ENCODE measurements at places on chromosomes 11 and 22.

- H3K27me3 ChIP-seq = no peaks in the 10 kb centered on the region
- peak; percentile 56 for DNase-seq
- peaks cover 10% of the 10 kb centered on the region for H3K4me1 ChIP-seq
- no peak overlapping the region for H3K4me3 ChIP-seq
These were observed 54.3 kb downstream of the SWAP70 start for GRCh38 chr11:9718147-9718546.

DNA sequence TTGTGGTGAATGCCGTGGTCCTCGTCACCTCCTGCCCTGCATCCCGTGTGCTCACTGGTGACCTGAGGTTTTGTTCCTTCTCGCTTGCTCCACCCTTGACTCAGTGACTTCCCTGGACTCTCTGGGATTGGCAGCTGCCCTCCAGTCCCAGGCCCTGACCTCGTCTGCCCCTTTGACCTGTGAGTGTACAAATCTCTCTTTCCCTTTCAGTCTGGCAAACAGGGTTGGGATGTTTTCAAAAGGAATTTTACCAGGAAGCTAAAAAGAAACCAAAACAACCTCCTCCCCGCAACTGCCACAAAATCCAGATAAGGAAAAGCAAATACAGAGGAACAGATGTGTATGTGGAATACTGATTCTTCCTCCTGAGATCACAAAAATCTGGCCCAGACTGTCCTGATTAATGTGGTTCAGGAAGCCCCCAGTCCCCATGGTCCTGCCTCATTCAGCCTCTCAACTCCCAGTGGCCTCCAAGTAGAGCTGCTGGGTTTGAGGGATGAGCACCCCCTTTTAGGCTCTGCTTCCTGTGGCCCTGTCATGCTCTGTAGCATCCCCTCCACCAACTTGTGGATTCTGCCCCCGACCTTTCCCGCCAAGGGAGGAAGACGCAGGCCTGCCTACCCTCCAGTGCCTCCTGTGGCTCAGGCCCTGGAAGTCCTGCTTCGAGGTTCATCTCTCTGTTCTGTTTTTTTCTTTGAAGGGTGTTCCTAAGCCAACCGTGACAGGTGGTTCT is 15.2 kb downstream of the ROBO4 start:
- H3K4me3 ChIP-seq = no peak overlapping the region
- H3K36me3 ChIP-seq = no peaks in the 10 kb centered on the region
- no peak overlapping the region for H3K27ac ChIP-seq
- no peaks in the 10 kb centered on the region for H3K4me1 ChIP-seq
- no peak for DNase-seq
- peaks cover 15% of the 10 kb centered on the region for H3K27me3 ChIP-seq

DNA sequence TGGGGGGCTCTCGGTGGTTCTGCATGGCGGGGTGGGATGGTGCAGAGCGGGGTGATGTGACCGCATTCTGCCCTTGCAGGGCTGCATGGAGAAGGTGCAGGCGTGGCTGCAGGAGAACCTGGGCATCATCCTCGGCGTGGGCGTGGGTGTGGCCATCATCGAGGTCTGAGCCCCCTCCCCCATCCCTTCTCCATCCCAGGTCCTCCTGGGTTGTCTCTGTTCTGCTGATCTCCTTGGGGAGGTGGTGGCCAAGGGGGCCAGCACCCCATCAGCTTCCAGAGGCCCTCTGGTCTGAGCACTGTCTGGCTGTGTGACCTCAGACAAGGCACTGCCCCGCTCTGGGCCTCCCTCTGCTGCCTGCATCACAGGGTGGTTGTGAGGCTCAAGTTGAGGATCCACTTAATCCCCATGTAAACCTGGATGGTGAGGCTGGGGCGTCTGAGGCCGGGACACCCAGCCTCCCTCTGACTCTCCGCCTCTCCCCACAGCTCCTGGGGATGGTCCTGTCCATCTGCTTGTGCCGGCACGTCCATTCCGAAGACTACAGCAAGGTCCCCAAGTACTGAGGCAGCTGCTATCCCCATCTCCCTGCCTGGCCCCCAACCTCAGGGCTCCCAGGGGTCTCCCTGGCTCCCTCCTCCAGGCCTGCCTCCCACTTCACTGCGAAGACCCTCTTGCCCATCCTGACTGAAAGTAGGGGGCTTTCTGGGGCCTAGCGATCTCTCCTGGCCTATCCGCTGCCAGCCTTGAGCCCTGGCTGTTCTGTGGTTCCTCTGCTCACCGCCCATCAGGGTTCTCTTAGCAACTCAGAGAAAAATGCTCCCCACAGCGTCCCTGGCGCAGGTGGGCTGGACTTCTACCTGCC is 53.3 kb downstream of the CD82 start:
- peaks cover 31% of the 10 kb centered on the region for H3K36me3 ChIP-seq
- H3K4me1 ChIP-seq = peaks cover 48% of the 10 kb centered on the region
- no peaks in the 10 kb centered on the region for H3K27me3 ChIP-seq
- no peak overlapping the region for H3K4me3 ChIP-seq

- H3K27ac ChIP-seq = no peak overlapping the region
- no peaks in the 10 kb centered on the region for H3K36me3 ChIP-seq
- H3K4me1 ChIP-seq = no peaks in the 10 kb centered on the region
- peaks cover 24% of the 10 kb centered on the region for H3K27me3 ChIP-seq
- DNase-seq = no peak
- H3K4me3 ChIP-seq = no peak overlapping the region
These were observed 1344.9 kb downstream of the BRD1 start for GRCh38 chr22:48482771-48483170.

GRCh38 chr22:44425694-44426045 is 72.4 kb downstream of the RTL6 start:
- no peak overlapping the region for H3K4me3 ChIP-seq
- DNase-seq = no peak
- no peaks in the 10 kb centered on the region for H3K27me3 ChIP-seq
- peaks cover 15% of the 10 kb centered on the region for H3K4me1 ChIP-seq

- DNase-seq = no peak
- no peak overlapping the region for H3K4me3 ChIP-seq
- no peak overlapping the region for H3K27ac ChIP-seq
- no peaks in the 10 kb centered on the region for H3K4me1 ChIP-seq
- no peaks in the 10 kb centered on the region for H3K27me3 ChIP-seq
These were observed 89.7 kb downstream of the FAM76B start for GRCh38 chr11:95699631-95700470.

DNA sequence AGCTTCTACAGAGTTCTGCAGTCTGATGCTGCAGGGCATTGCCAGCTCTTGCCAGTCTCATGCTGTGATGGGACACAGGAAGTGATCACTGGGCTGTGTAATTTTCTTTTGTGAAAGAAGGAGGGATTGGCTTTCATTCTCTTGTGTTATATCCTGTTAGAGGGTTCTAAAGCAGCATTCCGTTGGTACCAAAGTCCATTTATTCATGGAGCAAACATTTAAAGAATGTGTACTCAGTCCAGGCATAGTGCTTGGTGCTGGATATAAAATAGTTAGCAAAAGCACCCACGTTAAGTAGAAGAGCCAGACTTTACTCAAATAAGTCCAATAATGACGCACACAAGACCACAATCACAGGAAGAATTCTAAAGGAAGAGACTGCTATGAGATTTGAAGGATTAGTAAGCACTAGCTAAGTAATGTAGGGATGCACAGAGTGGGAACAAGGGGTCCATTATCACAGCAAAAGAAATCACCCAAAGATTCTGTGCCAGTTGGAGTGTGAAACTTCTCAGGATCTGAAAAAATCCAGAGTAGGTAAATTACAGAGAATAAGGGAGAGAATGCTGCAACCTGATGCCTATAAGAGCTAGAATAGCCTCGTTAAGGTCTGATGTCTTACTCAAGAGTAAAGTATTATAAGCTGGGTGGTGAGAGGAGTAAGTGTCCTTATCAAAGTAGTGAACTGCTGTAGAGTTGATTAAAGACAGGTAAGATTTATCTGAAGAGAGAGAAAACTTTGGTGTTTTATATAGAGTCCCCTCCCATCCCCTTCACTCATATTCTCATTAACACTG is 728.3 kb downstream of the METTL15 start:
- no peaks in the 10 kb centered on the region for H3K4me1 ChIP-seq
- H3K27me3 ChIP-seq = no peaks in the 10 kb centered on the region
- H3K4me3 ChIP-seq = no peak overlapping the region
- no peak for DNase-seq

DNA sequence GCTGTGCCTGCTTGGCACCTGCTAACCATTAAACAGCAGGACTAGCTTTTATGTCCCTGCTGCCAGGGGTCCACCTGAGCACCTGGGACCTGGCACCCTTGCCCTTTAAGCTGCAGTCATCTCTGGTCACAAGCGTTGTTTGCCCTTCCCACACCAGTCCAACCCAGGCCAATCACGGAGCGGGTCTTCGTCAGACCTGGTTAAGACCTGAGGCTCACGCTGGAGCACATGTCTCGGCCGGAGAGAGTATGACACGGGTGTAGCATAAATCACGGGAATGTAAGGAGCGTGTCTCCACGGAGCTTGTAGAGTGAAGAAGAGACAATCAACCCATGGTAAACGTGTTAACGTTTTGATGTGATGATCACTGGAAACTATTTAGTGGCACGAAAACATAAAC is 847.3 kb downstream of the BRD1 start:
- no peaks in the 10 kb centered on the region for H3K36me3 ChIP-seq
- H3K4me3 ChIP-seq = no peak overlapping the region
- DNase-seq = no peak
- no peak overlapping the region for H3K27ac ChIP-seq

GRCh38 chr22:43789452-43789851 is 22.7 kb downstream of the EFCAB6 start:
- H3K4me1 ChIP-seq = no peaks in the 10 kb centered on the region
- no peak overlapping the region for H3K4me3 ChIP-seq
- DNase-seq = peak; percentile 14
- no peaks in the 10 kb centered on the region for H3K27me3 ChIP-seq
- H3K36me3 ChIP-seq = no peaks in the 10 kb centered on the region

DNA sequence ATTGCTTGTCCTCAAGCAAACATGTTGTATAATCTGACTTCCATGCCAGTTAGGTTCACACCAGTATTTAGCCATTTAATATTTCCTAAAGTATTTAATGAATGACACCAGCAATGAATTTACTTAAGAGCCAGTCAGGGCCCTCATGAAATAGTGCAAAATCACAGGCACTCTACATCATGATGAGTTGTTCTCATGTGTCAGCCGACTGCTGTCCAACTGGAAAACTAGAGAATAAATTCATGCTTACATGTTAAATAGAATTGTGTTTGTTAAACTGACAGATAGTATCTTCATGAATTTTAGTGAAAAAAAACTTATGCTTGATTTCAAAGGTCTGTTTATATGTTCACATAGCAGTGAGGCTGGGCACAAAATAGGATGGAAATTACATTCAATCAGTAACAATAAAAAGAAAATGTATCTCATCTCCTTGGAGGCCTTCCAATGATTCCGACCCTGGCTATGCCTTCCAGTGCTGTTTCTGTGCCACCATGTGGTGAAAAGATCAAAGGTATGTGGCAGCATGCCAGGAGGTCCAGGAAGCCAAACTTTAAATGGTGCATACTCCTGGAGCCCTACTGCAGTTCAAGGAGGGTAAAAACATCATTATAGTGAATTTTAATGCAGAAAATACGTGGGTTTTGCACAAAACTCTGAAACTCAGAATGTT is 45.2 kb downstream of the CTSC start:
- DNase-seq = no peak
- H3K27me3 ChIP-seq = no peaks in the 10 kb centered on the region
- H3K4me1 ChIP-seq = no peaks in the 10 kb centered on the region

- no peaks in the 10 kb centered on the region for H3K36me3 ChIP-seq
- DNase-seq = peak; percentile 63
- no peak overlapping the region for H3K27ac ChIP-seq
- H3K4me1 ChIP-seq = no peaks in the 10 kb centered on the region
- no peak overlapping the region for H3K4me3 ChIP-seq
These were observed 10.4 kb downstream of the NHERF4 start for GRCh38 chr11:119195680-119196079.

- H3K4me1 ChIP-seq = peaks cover 27% of the 10 kb centered on the region
- no peaks in the 10 kb centered on the region for H3K27me3 ChIP-seq
- peak overlapping the region; percentile 56 for H3K27ac ChIP-seq
- peaks cover 53% of the 10 kb centered on the region for H3K36me3 ChIP-seq
- H3K4me3 ChIP-seq = no peak overlapping the region
- peak; percentile 71 for DNase-seq
These were observed 23.5 kb upstream of the ARHGAP8 start for GRCh38 chr22:44728761-44729324.

DNA sequence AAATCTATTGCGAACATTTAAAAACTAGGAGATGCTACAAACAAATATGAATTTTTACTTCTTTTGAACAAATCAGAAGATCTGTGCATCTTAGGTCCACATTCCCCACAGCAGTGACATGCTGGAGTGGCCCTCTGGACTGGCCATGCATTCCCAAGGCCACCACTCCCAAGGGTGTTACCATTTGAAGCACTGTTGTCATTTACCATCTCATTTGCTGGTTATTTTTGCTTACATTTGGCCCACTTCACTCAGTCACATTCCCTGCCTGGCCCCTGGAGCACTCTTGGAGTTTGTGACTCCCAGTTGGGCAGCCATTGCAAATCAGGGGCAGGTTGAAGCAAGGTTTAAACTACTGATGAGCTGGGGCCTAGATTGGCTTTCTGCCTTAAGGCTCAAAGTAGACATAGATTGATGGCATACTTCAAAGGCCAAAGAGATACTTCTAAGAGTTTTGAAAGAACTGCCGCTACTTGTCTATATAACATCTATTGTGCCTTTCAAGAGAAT is 8.5 kb upstream of the ZNRF3 start:
- H3K27ac ChIP-seq = no peak overlapping the region
- no peak for DNase-seq
- H3K27me3 ChIP-seq = no peaks in the 10 kb centered on the region
- no peak overlapping the region for H3K4me3 ChIP-seq
- H3K4me1 ChIP-seq = no peaks in the 10 kb centered on the region
- no peaks in the 10 kb centered on the region for H3K36me3 ChIP-seq

- H3K27me3 ChIP-seq = peaks cover 2% of the 10 kb centered on the region
- no peaks in the 10 kb centered on the region for H3K36me3 ChIP-seq
- no peak overlapping the region for H3K27ac ChIP-seq
- DNase-seq = no peak
These were observed 12.8 kb upstream of the CAVIN3 start for GRCh38 chr11:6333095-6333494.

- H3K27me3 ChIP-seq = no peaks in the 10 kb centered on the region
- no peaks in the 10 kb centered on the region for H3K36me3 ChIP-seq
- DNase-seq = no peak
These were observed 17.7 kb downstream of the APLP2 start for GRCh38 chr11:130087294-130087926.

- no peak for DNase-seq
- no peak overlapping the region for H3K4me3 ChIP-seq
- no peaks in the 10 kb centered on the region for H3K36me3 ChIP-seq
- peak overlapping the region; percentile 62 for H3K27ac ChIP-seq
- peaks cover 40% of the 10 kb centered on the region for H3K27me3 ChIP-seq
These were observed 1.1 kb upstream of the CLMP start for GRCh38 chr11:123196060-123196714.

- peak; percentile 46 for DNase-seq
- no peaks in the 10 kb centered on the region for H3K36me3 ChIP-seq
- H3K4me3 ChIP-seq = no peak overlapping the region
- peaks cover 88% of the 10 kb centered on the region for H3K27me3 ChIP-seq
- peaks cover 10% of the 10 kb centered on the region for H3K4me1 ChIP-seq
These were observed 5.1 kb downstream of the TBX1 start for GRCh38 chr22:19765477-19766239.

- no peaks in the 10 kb centered on the region for H3K27me3 ChIP-seq
- H3K36me3 ChIP-seq = no peaks in the 10 kb centered on the region
- H3K4me3 ChIP-seq = no peak overlapping the region
- H3K27ac ChIP-seq = no peak overlapping the region
These were observed 814.2 kb upstream of the TENM4 start for GRCh38 chr11:80255021-80255420.

- H3K36me3 ChIP-seq = no peaks in the 10 kb centered on the region
- H3K4me1 ChIP-seq = peaks cover 6% of the 10 kb centered on the region
- H3K27ac ChIP-seq = no peak overlapping the region
- H3K4me3 ChIP-seq = no peak overlapping the region
- no peak for DNase-seq
These were observed 3.1 kb upstream of the PARVB start for GRCh38 chr22:44020981-44021380.

Measured in large intestine (tissue), 12 donors.